ENCODE measurements at places on chromosomes 5 and 9.

DNA sequence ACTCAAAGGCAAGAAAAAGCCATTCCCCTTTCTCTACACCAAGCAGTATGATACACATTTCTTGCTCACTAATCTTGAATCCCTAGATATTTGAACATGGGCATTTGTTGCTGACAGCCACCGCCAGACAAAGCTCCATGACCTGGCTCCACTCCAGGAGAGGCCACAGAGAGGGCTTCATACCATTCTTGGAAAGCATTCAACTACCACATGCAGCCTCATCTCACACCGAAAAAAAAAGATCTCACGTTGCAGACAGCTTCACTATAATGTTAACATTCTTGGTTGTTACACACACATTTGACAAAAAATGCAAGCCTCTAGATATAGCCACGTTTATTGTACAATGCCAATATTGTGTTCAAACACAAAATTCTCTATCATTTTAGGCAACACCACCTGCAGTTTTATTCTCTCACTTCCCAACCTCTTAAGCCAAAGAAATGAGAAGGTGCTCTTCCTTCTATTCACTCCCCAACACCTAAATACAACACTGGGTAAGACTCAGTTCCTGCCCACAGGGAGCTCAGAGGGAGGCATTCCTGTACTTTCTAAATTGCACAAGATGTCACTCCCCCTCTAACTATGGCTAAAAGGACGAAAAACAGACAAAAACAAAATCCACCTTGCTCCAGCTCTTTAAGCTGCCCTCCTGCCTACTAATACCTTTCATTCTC, 222.4 kb downstream of the TSSK1B start:
- no peak for DNase-seq

- no peak for DNase-seq
These were observed 45.5 kb downstream of the DAB2IP start for GRCh38 chr9:121696930-121697329.

GRCh38 chr5:57332361-57332760, 150.2 kb downstream of the ACTBL2 start:
- DNase-seq = no peak

- no peak for DNase-seq
These were observed 263.9 kb downstream of the PAPPA start for GRCh38 chr9:116417464-116417863.

DNA sequence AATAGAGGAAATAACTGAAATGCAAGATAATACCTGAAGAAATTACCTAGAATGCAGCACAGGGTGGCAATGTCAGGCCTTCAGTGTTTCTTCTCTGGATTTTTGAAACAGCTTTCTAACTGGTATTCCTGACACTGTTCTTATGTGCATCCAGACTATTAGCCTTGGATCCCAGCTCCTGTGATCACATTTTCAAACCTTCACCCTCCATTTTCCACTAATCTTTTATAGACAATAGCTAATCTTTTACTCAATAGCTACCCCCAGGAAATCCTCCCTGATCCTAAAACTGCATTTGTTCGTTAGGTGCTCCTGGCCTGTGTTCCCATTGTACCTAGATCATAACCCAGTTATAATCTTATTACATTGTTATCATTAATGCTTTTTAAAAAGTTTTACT, 101.5 kb upstream of the DHFR start:
- DNase-seq = no peak

DNA sequence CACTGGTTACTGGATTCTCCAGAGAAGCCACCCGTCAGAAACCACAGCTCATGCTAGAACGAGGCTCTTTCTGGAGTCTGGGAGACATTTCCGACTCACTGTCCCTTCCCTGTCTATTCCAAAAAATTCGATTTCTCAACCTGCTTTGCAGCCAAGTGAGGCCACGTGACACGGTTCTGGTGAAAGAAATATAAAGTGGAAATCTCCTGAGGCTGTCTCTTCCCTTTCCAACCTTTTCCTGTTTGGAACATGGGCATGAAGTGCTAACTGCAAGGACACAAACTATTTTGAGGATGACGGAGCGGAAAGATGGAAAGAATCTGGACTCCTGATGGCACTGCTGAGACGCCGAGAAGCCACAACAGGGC, 6.1 kb upstream of the PTGS1 start:
- DNase-seq = no peak

GRCh38 chr5:146254223-146254622, 50.8 kb downstream of the RBM27 start:
- no peak for DNase-seq

- DNase-seq = no peak
These were observed 83.2 kb upstream of the MAP3K1 start for GRCh38 chr5:56732121-56732520.

GRCh38 chr5:2110137-2110933, 227.6 kb upstream of the IRX4 start:
- DNase-seq = no peak

GRCh38 chr5:1392261-1392660, 47.4 kb upstream of the CLPTM1L start:
- DNase-seq = no peak

GRCh38 chr5:5344051-5344571, 78.4 kb upstream of the ICE1 start:
- no peak for DNase-seq

DNA sequence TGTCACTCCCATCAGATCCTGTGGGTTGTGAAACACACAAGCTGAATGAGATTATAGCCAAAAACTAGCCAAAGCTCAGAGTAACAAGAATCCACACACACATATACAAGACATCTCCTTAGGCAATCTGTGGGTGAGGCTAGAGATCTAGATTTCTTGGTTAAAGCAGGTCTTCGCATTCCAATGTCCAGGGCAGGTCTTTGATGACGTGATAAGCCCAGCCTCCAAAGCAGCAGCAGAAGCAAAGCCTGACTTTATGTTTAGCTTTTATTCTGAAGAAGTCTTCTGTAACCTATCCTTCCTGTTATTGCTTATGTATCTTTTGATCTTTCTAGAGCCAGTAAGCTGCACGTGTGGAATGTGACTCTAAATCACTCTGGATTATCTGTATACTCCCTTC, 199.1 kb upstream of the SLC30A5 start:
- DNase-seq = no peak

DNA sequence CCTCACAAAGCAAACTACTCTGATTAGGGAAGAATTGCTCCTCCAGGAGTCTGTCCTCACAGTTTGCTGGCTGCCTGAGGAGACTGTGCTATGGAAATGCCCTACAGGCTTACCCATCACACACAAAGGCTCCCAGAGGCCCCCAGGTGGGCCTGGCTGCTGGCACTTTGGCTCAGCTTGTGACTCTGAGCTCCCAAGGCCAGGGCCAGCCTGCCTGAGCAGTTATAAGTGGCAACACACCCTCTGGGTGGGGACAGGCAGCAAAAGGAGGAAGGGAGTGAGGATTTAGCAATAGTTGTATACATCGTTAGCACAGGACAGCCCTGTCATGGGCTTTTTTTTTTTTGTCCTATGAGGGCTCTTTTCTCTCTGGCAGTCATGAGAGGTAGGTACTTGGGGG, 103.5 kb downstream of the DAPK1 start:
- no peak for DNase-seq
